Naive thymus-derived CD8-positive, alpha-beta T cell (primary cell): ENCODE measurements at places on chromosomes 5 and 9.

DNA sequence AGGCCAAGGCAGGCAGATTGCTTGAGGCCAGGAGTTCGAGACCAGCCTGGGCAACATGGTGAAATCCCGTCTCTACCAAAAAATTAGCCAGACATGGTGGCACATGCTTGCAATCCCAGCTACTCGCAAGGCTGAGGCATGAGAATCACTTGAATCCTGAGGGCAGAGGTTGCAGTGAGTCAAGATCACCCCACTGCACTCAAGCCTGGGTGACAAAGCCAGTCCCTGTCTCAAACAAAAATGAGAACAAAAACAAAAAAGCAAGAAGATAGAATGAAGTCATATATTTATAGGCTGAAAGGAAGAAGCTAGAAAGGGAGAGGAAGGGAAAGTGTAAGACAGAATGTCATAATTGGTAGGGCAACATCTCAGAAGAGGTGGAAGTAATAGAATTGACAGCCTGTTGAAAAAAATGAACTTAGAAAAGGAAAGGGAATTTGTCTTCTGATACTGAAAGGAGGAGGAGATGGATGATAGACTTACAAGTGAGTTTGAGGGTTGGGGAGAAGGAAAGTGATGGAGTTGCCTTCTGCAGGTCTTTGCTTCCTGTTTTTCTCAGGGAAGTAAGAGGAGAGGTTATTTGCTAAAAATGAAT is 32.2 kb downstream of the CARD6 start:
- H3K27me3 ChIP-seq = peaks cover 3% of the 10 kb centered on the region
- no peak overlapping the region for H3K27ac ChIP-seq
- H3K4me3 ChIP-seq = no peak overlapping the region
- H3K4me1 ChIP-seq = no peaks in the 10 kb centered on the region
- peaks cover 10% of the 10 kb centered on the region for H3K36me3 ChIP-seq

DNA sequence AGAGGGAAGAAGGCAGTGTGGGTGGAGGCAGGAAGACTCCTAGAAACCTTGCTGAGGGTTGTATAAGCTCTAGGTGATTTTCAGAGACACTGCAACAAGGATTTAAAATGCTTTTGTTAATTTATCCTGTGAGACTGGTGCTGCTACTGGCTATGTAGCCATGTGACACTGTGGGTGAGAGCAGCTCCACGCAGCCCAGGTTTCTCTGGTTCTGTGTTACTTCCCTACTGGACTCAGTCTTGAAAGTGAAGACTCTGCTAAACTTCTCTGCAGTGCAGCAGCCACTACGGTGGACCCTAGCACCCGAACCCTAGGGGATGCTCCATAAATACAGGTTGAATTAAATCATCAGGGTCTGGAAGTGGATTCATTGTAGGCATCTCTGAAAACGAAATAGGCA is 25.8 kb upstream of the EFNA5 start:
- H3K27me3 ChIP-seq = no peaks in the 10 kb centered on the region
- no peaks in the 10 kb centered on the region for H3K36me3 ChIP-seq
- H3K27ac ChIP-seq = no peak overlapping the region
- H3K4me1 ChIP-seq = no peaks in the 10 kb centered on the region

DNA sequence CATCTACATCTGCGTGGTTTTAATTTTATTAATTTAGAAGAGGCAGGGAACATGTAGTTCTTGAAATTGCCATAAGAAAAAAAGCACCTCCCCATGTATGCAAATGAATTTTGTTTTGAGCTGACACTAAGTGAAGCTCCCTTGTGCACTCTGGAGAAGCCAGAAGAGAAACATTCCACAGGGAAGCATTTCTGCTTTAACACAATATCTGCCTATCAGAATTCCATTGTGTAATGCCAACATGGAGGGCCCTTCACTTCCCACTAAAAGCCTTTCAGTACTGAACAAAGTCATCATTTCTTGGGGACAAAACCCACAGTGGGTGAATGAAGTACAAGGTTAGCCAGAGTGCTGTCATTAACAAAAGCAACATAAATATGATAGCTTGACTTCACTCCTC is 59.7 kb downstream of the PRELID2 start:
- H3K27me3 ChIP-seq = no peaks in the 10 kb centered on the region
- no peak overlapping the region for H3K4me3 ChIP-seq
- H3K4me1 ChIP-seq = peaks cover 2% of the 10 kb centered on the region
- H3K27ac ChIP-seq = no peak overlapping the region
- DNase-seq = no peak

DNA sequence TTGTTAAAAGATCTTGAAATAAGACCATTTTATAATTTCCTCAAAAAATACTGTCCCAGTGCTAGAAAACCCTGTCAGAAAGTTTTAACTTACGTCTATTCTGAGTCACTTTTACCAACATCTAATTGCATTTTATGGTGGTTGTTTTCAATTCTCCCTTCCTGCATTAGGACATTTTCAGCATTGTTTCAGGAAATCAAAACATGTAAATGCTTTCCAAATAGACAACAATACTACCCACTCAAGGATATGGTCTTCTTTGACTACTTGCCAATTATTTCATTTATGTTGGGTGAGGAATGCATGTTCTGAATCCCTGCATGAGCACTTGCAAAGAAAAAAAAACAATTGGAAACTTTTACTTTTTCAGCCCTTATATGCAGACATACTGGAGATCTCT is 284.6 kb upstream of the PDE4D start:
- no peaks in the 10 kb centered on the region for H3K27me3 ChIP-seq
- no peak overlapping the region for H3K27ac ChIP-seq
- H3K4me3 ChIP-seq = no peak overlapping the region
- no peak for DNase-seq
- H3K36me3 ChIP-seq = no peaks in the 10 kb centered on the region

GRCh38 chr5:107894361-107894760 is 223.6 kb upstream of the EFNA5 start:
- no peak overlapping the region for H3K4me3 ChIP-seq
- no peak for DNase-seq
- H3K27me3 ChIP-seq = no peaks in the 10 kb centered on the region
- no peak overlapping the region for H3K27ac ChIP-seq
- H3K36me3 ChIP-seq = peaks cover 23% of the 10 kb centered on the region
- no peaks in the 10 kb centered on the region for H3K4me1 ChIP-seq

GRCh38 chr5:96054311-96055030 is 92.8 kb upstream of the ELL2 start:
- H3K36me3 ChIP-seq = no peaks in the 10 kb centered on the region
- H3K4me1 ChIP-seq = no peaks in the 10 kb centered on the region
- H3K4me3 ChIP-seq = no peak overlapping the region
- no peak for DNase-seq
- H3K27ac ChIP-seq = no peak overlapping the region
